ENCODE measurements at places on chromosomes 7 and 10.

GRCh38 chr7:84336303-84336702 is 141.7 kb upstream of the SEMA3A start:
- DNase-seq: no peak

GRCh38 chr7:68576366-68576765 is 1021.9 kb upstream of the AUTS2 start:
- DNase-seq: no peak

DNA sequence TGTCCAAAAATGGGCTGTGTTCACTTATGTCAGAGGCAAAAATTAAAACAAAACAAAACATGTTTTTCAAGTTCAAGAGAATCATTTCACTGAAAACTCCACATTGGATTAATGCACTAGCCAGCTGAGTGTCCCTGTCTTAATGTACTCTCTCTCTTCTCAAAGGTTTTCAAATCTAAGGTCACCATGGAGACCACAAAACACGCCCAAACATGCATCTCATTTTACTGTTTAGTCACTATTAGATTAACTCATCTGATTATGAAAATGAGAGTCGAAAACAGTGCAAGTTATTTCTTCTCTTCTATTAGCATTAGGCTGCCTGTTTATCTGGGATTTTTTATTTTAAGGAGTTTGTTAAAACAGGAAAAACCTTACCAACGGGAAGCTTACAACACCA is 70.8 kb upstream of the ASAH2 start:
- no peak for DNase-seq

GRCh38 chr7:47153058-47153457 is 428.9 kb downstream of the TNS3 start:
- no peak for DNase-seq
